Stromal cell of bone marrow (primary cell): ENCODE measurements at places on chromosomes 12 and 14.

DNA sequence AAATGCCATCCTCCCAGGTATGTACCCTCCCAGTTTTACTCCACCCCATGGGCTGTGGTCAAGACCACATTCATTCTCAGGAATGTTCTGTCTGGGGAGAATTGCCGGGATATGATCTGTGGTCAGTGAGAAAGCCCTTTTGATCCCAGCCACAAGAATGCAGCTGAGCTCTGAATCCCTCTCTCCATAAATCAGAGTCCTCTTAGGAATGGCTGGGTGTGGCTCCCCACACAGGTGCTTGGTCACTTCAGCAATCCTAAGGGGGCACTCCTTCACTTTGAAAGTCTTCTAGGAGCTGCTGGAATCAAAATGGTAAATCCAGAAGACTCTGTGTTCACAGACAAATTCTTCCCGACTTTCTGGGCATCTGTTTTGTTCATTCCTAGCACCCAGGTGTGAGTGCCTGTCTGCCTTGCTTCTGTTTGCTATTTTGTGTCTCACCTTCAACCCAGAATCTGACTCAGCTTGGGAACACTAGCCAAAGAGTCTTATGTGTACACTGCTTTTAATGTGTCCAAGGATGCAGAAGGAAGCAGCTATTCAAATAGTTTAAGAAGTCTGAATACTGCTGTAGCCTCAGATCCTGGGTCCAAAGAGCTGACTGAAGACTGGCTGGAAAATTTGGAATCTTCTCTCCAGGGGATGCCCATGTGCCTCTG lies 144.6 kb upstream of the CDKN3 start:
- no peak for DNase-seq

DNA sequence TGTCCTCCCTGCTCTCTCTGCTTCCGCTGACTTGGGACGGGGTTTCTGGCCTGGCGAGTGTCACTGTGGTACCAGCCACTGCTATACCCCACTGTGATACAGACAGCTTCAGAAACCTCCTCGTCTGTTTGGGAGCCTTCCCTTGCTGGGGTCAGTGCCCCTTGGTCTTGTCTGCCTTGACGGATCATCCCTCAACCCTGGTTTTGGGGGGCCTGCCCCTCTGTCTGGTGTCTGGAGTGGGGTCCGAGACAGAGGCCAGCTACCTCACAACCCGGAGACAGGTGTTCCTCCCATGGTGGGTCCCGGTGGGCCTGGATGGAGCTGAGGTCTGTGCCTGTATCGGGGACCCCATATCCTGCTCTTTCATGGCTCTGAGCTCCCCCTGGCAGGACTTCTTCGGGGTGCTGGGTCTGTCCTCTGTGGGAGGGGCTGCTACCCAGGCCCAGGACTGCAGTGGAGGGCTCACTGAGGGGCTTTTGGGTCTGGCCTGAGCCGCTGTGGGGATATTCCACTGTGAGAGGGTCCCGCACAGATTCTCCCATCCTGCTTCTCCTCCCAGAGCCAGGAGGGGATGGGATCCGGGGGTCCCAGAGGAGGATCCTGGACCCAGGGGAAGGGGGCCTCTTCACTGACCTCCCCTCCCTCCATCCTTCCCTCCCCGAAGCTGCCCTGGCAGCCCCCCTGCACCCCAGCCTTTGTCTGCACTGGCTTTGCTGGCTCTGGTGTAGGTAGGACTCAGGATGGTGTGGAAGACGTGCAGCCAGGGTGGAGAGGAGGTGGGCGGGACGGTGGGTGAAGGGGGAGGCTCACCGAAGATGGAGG lies 365.5 kb downstream of the TMEM121 start:
- DNase-seq, result no peak

DNA sequence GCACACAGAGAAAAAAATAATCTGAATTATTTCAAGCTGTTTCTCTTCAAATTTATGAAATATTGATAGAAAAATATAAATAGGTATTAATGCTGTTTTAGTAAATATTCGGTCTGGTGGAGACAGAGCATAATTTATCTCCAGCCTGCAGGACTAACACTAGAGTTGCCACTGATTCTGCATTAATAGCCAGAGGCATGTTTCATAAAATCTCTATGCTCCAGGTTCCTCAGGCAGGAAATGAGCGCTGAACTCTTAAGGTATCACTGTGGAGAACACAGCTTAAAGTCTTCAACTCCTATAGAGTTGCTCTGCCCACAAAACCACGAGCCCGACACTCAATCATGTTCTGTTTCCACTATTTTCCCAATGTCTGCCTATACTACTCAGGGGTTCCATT lies 470.0 kb upstream of the TMPO start:
- DNase-seq, result no peak

DNA sequence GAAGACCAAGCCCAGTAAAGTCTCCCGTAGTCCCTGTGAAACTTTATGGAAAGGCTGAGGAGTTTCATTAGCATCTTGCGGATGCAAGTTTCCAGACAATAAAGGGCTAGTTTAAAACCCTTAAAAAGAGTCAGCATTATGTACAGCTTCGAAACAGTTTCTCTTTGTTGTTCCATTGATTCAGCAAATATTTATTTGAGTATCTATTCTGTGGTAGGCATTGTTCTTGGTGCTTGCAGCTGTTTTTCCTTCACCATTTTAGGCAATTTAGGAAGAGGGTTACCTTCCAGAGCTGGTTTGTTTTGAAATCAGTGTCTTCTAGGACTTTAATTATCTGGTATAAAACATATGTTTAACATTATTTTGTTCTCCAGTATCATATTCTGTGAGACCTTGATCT lies 1.5 kb downstream of the SLIRP start:
- no peak for DNase-seq
